ENCODE measurements at places on chromosomes 3 and 15.

- no peak for DNase-seq
These were observed 152.6 kb upstream of the GBE1 start for GRCh38 chr3:81913886-81914663.

DNA sequence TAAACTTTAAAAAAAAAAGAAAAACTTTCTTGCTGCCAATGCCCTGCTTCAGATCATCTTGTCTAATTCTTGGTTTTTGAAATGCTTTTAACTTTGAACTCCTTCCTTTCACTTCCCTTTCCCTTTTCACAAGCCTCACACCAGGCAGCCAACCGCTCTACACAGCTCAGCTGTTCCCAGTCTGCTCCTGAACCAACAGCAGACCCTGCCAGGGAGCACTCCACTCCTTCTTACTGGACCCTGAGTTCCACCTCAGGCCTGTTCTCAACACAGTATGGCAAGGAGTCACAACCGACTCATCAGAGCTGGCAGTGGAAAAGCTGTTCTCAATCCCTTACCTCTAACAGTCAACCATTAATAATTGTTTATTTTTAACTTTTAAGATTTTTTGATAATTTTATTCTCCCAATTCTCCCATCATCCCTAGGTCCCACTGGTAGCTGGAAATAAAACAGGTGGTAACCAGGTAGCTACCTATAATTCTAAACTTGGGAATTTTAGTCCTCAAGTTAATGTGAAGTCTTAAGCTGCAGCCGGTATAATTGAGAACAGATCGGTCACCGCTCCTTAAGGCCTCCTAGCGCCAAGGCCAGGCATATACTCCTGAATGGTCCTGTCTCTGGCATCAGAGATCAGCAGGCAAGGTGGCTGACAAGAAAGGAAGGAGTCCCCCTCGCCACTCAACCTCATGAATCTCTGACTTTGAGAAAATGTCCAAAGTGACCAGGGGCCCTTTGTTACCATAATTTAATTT, 43.9 kb downstream of the BOC start:
- DNase-seq: peak; percentile 72

- DNase-seq: no peak
These were observed 3.9 kb downstream of the UNC13C start for GRCh38 chr15:53982071-53982680.

GRCh38 chr3:9216736-9217135, 32.7 kb downstream of the SRGAP3 start:
- no peak for DNase-seq

- no peak for DNase-seq
These were observed 6.8 kb downstream of the CSK start for GRCh38 chr15:74788683-74789151.

DNA sequence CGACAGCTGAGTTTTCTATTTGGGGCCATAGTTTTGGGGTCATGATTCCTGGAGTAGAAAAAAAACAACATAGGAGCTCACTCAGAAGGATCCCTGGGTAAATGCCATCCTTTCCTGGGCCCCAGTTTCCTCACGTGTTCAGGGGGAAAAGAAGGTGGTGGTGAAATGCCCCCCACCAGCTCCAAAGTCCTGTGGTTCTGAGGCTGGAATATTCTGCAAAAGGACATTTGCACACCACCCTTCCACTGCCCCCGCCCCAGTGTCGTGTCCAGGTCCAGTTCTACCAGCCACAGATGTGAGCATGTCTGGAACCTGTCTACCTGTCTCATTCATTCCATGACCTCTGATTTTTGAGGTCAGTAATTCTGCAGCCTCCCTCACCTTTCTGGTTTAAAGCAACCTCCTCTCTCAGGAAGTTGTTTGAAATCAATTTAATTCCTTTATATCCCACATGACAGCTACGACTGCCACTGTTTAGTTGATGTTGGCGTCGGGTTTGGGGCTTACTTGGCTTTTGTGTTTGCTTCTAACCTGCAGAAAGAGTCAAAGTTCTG, 82.1 kb downstream of the SMAD3 start:
- no peak for DNase-seq

DNA sequence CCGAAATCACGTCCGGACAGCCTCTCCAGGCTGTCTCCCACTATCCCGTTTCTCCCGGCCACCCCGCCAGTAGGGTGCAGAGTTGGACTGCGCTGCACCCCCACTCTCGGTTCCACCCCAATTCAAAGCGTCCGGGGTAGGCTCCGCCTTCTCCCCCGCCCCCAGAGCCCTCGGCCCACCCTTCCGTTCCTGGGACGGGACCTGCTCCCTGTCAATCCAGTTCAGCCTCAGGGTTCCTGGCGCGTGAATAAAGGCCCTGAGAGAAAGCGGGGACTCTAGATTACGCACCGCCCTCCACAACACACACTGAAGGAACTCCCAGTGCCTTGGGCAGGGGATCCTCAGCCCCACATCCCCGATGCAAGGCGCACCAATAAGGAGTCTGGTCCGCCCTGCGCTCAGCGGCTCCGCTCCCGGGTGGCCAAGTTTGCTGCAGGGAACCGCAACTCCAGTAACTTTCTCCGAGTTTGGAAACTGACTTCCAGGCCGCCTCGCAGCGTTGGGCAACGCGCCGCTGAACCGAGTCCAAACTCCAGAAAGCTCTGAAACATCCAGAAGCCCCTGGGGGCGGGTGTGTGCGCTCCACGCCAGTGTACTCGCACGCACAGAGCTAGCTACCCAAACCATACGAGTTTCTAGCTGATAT, 1.9 kb downstream of the ADAMTS9 start:
- DNase-seq: peak; percentile 96

GRCh38 chr3:53768478-53769459, 77.5 kb downstream of the CHDH start:
- DNase-seq: peak; percentile 70

DNA sequence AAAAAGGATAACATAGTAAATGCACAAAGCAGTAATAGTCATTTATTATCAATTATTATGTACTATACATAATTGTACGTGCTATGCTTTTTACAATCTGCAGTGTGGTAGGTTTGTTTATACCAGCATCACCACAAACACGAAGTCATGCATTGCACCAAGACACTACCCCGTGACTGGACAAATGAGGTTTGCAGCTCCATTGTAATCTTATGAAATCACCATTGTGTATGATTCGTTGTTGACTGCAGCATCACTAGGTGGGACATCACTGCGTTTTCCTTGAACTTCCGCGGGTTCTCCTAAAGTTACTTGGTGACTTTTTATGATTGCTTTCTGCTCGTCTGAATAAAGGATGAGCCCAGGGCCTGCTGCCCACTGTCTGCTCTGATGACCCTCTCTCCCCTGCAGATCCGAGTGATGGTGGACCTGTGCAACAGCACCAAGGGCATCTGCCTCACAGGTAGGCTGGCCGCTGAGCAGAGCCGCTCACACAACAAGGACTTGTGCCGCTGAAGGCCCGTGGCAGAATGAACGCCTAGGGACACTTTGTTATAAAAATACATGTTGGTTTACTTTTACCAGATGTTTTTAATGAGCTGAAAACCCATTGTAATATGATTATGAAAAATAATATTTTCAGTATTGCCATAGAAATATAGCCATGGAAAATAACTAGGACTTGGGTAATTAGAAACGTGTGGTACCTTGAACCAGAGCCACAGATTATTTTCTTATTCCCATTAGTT, 35.8 kb downstream of the GLDN start:
- DNase-seq: no peak

- DNase-seq: peak; percentile 82
These were observed 28.0 kb upstream of the TMOD3 start for GRCh38 chr15:51801391-51801835.

GRCh38 chr3:72017935-72018334, 233.0 kb upstream of the PROK2 start:
- peak; percentile 65 for DNase-seq

DNA sequence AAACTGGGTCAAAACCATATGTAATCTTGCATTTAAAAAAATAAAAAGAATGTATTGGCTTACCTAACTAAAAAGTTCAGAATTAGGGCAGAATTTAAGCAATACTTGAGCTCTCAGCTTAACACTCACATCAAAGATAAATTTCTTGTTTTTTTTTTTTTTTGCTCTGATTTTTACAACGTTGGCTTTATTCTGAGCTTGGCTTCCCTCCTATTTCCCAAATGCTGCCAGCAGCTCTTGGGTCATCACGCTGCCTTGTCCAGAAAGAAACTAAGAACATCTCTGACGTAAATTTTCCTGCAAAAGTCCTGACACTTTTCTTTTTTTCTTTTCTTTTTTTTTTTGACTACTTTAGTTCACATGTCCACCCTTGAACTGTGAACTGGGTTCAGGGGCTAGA, 150.6 kb upstream of the TGFBR2 start:
- no peak for DNase-seq

GRCh38 chr3:128858167-128858566, 21.3 kb upstream of the ACAD9 start:
- DNase-seq: no peak

Data from endodermal cell (in vitro differentiated cells).